ENCODE measurements at places on chromosomes 4 and X.

DNA sequence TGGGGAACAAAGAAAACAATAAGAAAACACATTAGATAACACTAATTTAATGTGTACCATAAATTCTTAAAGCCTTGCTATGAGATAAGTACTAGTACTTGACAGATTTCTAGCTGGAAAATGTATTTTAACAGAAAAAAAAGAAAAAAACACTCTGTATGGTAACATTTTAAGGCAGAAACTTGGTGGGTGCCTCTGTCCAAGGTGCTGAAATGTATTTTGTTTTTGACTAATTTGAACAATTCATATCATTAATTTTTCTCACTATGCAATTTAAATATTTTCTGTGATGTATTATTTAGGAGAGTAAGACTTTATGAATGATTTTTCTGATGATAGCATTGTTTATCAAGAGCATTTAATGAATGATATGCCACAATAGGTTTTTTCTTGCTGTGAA lies 107.5 kb downstream of the GABRG1 start:
- DNase-seq, result no peak

DNA sequence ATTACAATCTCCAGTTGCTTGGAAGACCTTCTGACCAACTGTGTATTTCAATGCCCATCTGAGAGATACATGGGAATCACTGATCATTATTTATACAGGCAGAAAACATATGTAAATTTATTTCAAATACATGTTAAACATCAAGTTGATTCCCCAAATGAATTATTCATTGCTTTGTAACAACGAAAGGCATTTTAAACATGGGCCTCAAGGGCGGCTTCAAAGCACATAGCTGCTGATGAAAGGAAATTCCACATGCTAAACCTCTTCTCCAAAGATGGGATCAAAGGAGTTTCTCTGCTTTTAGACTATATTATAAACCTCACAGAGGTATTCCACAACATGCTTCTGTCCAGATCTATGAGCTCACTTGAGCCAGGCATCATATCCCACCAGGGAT lies 4.3 kb upstream of the RAB40A start:
- DNase-seq, result no peak

DNA sequence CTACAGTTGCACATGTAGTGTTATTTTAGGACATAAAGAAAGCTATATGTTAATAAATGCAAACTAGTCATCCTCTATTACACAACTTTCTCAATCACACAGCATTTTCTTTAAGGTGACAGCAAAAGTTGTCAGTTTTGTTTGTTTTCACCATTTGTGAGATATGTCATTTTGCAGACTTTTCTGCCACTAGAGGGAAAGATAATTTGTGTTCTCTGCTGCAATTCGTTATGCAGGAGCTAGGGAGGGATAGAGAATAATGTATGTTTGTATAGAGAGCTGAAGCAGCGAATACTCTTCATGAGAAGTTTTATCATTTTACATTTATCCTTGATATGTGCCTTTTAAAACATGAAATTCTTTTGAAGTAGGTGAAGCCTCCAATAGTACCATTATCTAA lies 670.6 kb upstream of the ATOH1 start:
- peak; percentile 28 for DNase-seq

GRCh38 chr4:75107755-75108612 lies 175.1 kb downstream of the PARM1 start:
- peak; percentile 4 for DNase-seq

- no peak for DNase-seq
Observed at GRCh38 chr4:41874398-41874797, 60.8 kb upstream of the TMEM33 start.

DNA sequence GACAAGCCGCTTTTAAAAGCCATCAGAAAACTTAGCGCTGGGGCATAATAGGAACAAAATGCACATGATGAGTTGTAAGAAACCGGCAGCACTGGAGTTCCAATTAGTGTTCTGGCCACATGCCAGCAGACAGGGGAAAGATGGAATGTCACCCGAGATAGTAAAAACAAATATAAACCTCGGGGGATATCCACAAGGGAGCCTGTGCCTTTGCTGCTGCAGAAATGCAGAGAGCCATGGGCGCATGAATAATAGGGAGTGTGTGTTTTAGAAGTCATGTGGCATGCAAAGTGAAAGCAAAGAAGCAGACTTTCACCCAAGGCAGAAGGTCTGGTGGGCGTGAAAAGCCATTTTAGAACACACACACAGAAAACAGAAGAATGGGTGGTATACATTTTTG lies 19.1 kb downstream of the GPRASP3 start:
- no peak for DNase-seq

DNA sequence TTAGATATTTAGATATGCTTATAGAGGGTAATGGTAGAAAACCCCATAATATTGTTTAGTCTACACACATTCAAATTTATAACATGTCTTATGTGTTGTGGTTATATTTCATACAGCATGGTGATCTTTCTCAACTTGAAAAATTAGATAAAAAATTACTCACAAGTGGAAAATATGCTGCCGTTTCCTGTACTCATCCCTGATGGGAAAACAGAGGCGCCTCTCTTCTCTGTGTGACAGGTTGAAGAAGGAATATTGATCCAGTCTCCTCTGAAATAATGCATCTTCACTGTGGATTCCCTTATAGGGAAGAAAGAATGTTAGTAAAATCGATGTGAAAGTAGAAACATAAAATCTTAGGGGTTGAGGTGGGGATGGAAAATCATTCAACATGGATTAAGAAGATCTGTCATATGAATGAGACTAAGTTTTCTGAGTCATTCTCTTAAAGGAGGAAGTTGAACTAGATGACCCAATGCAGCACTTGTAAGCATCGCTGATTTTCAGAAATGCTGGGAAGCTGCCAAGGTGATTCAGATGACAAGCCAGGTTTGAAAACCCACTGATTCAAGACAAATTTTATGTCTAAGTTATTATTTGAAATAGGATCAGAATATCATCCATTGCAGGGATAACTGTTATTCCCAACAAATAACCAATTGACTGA lies 70.7 kb downstream of the ANKRD50 start:
- peak; percentile 99 for DNase-seq

GRCh38 chrX:47746446-47746845 lies 87.5 kb upstream of the UXT start:
- no peak for DNase-seq

- no peak for DNase-seq
Observed at GRCh38 chr4:102817021-102817605, 10.2 kb downstream of the UBE2D3 start.

GRCh38 chr4:22385611-22386011 lies 130.3 kb downstream of the ADGRA3 start:
- peak; percentile 76 for DNase-seq

- peak; percentile 40 for DNase-seq
Observed at GRCh38 chr4:65089666-65090065, 580.6 kb downstream of the EPHA5 start.

- no peak for DNase-seq
Observed at GRCh38 chr4:5870701-5871100, 22.2 kb downstream of the CRMP1 start.

DNA sequence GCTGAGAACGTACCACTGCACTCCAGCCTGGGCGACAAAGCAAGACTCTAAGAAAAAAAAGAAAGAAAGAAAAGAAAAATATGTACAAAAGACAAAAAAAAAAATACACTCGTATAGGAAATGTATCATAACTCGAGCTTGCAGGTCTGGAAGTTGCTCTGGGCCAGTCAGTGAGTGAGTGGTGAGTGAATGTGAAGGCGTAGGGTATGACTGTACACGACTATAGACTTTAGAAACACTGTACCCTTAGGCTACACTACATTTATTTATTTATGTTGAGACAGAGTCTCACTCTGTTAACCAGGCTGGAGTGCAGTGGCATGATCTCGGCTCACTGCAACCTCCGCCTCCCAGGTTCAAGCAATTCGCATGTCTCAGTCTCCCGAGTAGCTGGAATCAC lies 29.4 kb downstream of the EVC2 start:
- peak; percentile 9 for DNase-seq

DNA sequence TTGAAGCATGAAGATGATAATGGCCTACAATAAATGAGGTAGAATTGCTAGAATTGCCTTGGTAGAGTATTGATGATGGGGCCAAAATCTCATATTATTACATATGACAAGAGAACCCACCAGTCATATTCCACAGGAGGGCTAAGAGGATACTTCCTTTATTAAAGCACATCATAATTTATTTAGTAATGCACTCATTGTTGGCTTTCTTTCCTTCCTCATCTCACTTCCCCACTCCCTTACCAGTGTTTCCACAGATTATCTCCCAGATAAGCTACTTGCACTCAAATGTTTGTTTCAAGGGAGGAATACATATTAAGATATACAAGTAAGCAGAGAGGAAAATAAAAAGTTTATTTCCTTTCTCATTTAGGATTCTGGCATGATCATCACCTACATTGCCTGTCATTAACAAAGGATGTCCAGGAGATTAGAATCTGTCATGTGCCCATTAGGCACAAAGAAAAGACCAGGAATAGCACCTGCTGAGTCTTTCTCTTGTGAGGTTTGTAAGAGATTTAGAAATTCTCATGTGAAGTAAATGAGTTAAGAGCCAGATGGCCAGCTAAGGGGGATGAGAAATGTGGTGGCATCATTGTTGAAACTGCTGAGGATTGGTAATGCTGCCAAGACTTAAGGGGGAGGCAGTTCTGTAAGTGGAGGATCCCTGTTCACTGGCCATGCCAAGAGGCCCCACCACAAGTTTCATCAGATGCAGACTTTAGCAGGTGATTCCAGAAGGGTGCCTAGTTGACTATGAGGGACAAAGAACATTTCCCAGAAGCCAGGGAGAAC lies 52.4 kb upstream of the PRDM8 start:
- no peak for DNase-seq

DNA sequence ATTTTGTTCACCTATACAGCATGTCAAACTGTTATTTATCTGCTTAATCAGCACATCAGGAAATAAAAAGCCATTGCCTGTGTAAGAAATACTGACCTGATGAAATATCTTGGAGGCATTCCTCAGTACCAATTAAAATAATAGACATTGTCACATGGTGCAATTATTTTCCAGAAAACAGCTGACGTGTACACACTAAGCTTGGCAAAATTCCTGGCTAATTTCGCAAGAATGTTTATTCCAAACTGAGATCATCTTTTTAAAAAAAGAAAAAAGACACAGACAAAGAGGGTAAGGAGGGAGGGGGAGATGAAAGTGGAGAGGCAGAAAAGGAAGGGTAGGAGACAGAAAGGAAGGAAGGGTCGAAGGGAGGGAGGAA lies 61.9 kb upstream of the NFKB1 start:
- peak; percentile 16 for DNase-seq

- peak; percentile 71 for DNase-seq
Observed at GRCh38 chrX:16671005-16671404, 21.0 kb downstream of the S100G start.

DNA sequence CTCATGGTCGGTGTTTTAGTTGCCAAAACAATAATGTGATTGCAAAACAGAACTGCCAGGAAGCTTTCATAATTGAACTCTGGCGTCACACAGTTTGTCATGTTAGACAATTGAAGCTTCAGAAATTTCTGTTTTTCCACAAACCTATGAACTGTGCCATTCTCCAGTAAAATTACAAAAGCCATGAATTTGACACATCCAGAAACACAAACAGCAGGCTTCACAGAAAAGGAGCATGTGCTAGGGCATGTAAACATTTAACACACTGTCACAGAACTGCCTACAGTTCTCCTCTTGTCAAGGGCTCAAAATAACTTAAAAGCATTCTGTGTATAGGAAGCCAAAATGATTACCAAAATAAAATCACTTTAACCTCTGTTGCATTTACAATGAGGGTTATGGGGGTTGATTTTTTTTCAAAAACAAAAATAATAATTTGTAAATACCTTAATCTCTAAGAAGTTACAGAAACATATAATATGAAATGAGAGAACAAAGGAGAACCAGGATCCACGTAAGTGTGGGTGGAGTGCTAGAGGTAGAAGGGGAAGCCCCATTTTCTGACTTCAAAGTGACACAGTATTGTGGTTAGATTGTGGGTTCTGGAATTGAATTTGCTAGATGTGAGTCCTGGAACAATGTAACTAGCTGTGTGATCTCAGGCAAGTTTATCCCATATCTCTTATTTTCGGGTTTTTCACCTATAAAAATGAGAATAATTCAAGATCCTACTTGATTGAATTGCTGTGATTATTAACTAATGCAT lies 295.0 kb downstream of the CENPC start:
- DNase-seq, result no peak

DNA sequence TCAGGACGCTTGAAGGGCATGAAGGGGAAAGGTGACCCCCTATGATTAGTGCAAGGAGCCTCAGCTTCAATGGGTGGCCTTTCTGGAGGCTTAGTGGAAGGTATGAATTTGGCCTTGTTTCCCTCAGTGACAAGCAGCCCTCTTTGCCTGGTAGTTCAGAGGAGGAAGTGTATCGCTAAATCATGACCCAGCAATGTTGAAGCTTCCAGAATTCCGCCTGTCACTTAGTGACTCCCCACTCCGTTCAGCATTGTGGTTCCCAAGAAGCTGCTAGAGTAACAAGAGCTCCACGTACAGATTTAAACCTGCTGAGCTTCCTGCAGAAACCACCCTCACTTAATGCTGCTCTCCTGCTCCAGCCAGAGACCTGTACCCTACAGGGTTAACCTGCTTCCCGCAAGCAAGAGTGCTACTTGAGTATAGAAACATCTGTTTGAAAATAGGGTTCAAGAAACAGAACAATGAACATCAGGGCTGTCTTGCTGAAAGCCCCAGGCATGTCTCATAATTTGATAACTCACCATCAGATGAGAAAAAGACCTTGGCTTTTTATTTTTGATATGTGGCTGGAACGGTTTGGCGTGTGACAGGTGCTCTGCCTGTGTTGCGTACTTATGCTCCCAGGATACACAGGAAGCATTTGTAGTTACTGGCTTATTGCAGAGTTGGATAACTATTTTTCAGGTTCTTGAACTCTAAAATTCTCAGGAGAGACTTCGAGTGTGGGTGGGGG lies 105.2 kb downstream of the UCHL1 start:
- DNase-seq, result peak; percentile 69

DNA sequence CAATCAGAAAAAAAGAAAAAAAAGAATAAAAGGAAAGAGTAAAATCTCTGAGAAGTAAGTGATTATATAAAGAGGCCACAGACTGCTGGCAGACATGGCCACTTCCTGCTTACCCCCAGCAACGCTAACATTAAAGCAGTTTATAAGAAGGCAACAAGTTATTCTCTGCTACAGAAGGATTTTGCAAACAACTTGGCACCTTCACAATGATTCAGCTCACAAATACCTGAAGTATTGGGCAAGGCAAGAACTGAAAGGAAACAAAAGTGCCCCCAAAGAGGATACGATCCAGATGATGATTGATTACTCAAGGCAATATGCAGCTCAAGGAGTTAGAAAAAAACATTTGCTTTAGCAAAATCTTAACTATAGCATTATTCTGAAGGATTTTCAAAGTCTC lies 718.8 kb downstream of the KLHL13 start:
- DNase-seq, result no peak
